ENCODE measurements at places on chromosomes 6 and 20.
A peak's percentile ranks its signal among the peaks of the same experiment; 100 is the strongest.

DNA sequence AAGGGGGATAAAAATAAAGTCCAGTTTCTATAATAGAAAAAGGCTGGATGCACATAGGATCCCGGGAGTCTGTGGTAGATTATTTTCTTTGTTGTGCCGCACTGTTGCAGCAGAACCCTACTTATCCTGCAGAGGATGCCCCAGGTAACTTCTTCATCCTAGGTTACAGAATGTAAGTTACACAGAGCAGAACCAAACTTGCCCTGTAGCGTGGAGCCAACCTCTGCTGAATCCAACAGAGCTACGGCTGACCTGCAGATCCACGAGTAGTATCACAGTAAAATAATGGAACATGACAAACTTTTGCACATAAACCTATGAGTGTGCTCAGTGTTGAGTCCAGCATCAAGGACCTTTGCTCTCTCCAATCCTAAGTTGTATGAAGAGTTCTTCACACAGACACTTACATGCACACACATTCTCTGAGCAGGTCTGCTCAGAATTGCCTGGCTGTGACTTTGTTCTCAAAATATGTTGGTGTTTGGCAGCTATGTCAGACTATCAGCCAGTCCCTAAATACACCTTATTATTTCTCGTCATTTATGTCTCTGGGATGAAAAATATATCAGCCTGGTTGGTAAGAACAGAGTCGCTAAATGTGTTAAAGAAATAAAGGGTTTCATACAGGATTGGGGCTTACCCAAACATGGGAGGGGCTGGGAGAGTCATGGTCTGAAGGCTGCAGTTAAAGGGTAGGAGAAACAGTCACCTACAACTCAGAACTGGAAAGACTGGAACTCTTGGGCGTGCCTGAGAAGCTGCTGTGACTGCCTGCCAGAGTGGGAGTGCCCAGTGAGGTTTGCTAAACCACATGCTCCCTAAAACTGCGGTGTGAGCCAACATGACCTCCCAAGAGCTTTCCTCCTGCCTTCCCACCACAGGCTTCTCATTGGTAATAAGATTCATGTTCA is 165.1 kb upstream of the SLC24A3 start:
- DNase-seq: no peak

DNA sequence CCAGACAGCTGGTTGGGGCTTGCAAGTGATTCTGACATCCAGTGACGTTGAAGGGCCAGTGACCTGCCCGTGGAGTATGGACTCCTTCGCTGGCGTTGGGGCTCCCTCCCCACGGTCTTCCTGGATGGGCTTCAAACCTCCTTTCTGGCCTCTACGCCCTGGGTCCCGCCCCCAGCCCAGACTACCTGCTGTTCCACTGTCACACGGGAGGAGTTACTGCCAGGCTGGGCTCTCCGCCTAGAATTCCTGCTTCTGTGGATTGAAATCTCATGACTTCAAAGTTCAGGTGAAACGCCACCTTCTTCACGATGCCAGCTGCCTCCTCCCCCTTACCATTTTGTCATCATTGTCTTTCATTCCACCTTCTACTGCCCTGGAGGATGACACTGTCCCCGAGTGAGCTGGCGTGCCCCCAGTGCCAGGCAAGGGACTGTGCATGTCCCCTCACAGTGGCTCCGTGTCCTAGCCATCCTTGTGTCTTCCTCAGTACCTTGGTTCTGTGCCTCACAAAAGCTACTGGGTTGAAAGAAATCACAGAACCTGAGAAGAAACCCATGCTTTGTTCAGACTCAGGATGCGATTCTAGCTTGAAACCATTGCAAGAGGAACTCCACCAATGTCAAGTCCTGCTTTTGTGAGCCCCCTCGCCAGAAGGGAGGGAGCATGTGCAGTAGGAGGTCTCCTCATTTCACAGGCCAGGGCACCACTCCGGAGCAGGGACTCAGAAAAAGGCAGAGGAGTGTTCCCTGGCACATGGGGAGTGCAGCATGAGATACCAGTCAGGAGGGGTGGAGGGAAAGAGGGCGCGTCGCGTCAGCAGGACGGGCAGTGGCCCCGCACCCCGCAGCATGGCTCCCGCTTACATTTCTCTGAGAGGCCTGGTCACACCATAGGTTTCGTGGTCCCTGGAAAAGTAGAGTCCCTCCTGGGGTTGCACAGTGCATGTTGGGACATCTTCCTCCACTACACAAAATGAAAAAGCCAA is 11.0 kb upstream of the IRF4 start:
- no peak for DNase-seq

DNA sequence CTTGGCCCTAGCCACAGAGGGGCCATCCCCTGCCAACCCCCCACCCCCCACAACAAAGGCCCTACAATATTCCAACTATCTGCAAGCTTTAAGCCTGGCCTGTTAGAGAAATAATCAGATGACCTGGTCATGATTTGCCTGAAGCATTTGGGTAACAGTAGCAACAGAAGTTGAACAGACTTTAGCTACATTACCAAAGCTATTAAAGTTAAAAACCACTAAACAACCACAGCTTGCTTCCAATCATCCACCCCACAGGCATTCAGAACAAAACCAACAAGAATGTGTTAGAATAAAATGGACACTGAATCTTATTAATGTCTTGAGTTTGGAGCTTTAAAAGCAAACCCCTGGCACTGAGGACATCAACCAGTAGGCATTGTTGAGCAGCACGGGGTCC is 250.9 kb downstream of the LRFN2 start:
- DNase-seq: no peak

DNA sequence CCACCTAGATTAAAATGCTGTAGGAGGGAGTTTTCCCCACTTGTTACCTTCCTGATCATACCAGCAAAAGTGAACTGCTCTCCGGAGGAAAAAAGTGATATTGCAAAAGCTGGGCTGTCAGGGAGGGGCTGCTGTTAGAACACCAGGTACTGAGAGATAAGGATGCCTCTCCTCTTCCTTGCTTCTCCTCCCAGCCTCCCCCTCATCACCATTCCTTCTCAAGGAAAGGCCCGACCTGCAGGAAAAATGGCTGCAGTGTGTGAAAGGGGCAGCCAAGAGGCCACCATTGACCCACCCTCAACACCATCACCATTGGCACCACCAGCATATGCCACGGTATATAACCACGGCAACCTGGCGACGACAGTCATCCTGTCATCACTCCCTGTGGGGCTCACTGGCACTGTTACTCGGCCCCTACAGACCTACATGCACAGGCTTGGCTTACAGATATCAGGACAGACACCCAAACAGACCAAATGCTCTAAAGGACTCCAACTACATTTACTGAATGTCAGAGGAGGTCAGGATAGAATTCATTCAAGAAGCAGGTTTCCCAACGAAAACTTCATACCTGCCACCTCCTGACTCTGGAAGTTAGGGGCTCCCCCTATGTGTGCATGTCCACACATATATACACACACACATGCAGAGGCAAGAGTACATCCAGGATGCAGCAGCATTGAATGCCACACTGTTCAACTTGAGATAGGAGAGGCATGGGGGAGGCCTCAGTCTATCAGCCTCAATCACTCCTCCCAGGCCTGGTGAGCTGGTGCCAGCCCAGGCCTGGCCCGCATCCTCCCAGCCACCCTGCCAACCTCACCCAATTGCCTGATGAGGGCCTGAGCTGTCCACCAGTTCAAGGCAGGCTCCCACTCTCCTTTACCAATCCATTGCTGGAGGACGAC is 13.9 kb upstream of the MDGA1 start:
- DNase-seq: no peak

DNA sequence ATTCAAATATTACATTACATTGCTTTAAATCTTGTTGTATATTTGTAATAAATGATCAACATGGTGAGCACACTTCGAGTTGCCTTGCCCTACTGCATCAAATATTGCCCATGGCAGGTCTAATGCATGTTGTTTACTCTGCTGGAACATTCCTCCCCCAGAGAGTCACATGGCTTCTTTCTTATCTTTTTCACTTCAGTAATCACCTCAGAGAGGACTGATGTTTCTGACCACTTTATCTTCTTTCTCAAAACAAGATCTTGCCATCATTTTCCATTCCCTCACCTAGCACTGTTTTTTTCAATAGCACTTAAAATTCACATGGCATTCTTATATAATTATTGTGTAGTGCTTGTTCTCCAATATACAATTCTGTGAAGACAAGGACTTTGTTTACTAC is 243.5 kb upstream of the THEMIS start:
- DNase-seq: no peak

DNA sequence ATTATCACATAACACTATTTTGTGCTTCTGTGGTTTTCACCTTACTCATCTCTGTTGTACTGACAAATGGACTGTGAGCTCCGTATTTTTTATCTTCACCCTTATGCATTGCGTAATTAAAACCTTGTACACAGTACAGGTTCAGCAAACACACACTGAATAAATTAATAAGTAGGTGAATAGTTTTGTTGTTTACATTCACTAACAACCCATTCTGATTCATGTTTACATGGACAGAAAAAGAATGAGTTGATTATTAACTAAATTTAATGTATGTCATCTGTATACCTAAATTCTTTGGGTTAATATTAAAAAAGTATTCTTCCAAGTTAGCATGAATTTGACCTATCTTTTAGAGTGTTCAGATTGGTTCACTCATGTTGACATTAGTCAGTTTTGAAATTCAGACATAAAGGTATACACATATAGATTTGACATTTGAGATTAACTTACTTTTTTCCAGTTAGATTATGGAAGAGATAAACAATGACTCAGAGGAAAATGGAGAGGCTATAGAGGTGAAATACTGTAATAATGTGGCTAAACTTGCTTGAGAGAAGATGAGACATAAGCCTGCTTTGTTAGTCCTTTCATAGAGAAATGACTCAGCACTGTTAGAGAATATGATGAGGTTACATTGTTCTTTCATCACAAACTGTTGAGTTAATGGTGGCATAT is 541.7 kb upstream of the FLRT3 start:
- DNase-seq: no peak

GRCh38 chr6:16688984-16689636 is 72.2 kb downstream of the ATXN1 start:
- no peak for DNase-seq

DNA sequence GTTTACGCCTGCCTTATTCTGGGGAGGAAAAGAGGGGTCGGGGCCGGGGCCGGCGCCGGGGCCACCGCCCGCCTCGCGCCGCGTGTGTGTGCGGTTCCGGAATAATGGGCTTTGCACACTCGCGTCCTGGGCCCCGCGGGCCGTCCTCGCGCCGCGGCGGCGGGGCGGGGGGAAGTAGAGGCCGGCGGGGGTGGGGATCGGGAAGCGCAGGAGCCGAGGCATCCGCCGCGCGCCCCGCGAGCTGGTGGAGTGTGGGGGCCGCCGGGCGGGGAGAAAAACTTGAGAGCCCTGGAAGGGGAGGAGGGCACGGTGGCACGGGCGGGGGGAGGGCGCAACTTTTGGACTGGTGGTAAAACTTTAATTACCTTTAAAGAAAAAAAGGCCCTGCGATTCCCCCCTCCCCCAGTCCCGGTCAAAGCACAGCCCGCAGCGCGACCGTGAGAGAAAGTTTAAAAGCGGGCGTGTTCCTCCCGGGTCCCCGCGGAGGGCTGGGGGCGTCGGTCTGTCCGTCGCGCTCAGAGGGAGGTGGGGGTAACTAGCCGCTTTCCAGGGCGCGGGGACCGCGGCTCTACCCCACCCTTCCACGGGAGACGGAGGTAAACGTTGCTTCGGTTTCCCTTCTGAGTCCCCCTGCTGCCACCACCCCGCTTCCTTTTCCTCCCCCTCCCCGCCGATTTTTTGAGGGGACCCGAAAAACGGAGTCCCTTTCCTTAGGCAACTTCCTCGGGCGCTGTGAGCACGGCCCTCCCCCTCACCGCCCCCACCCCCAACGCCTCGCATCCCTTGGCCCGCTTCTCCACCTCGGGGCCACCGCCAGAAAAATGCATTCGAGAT is 1.9 kb downstream of the L3MBTL3 start:
- DNase-seq: peak; percentile 11

GRCh38 chr6:104301951-104302350 is 557.8 kb downstream of the HACE1 start:
- DNase-seq: no peak

DNA sequence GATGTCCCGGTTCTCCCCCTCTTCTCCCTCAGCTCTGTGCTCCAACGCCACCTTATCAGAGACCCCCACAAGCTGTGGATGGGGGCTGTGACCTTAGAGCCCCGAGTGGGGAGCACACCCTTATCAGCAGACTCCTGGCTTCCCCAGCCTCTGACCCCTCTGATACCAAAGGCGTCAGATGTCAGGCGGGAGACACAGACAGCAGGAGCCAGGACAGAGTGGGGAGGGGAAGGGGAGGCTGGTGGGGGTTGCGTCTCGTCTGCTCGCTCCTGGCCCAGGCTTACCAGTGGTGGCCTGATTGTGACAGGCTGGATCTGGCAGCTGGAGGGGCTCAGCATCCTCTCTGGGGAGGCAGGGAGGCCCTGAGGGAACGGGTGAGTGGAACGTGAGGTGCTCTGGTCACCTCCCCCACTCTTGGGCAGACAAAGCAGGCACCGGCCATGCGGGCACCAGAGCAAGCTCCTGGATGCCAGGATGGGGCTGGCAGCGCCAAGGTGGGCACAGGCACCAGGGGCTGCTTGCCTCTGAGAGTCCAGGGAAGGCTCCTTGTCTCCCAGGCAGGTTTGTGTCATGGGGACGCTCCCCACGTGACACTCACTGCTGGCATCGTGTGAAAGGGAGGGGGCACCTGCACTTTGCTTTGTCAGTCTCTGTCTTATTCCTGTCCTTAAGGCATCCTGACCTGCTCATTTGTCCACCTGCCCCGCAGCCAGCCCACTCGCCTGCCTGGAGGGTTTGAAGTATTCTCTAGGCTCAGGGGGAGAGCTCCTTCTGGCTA is 27.8 kb upstream of the GATA5 start:
- no peak for DNase-seq

- peak; percentile 87 for DNase-seq
These were observed 1.3 kb downstream of the MAPK14 start for GRCh38 chr6:36028877-36029324.
